NCI-H1436 (cell line): ENCODE measurements at places on chromosomes 13 and 19.

DNA sequence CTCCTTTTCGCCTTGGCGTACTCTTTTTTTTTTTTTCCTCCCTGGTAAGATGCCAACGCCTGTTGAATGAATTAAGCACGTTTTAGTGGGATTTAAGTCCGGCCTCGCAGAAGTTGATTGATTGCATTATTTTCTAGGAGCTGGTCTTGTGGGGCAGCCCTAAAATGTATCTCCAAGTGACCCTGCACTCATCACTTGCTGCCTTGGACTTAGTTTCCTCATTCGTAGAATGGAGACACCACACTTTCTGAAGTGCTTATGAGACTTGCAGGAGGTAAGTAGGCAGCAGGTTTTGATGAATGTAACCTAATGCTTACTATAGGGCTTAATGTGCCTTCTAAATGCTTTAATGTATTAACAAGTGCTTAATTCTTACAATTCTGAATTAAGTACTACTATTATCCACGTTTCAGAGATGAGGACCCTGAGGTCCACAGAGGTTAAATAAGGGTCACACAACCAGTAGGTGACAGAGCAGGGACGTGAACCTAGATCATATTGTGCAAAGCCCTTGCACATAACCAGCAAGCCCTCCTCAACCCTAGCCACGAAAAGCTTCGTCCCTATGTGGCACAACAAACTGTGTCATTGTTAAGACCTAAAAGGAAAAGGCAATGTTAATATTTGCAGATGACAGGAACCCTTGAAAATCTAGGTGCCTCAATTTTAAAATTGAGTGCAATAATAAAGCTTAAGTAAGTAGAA, 514 bp upstream of the ARGLU1 start:
- no peak for DNase-seq

DNA sequence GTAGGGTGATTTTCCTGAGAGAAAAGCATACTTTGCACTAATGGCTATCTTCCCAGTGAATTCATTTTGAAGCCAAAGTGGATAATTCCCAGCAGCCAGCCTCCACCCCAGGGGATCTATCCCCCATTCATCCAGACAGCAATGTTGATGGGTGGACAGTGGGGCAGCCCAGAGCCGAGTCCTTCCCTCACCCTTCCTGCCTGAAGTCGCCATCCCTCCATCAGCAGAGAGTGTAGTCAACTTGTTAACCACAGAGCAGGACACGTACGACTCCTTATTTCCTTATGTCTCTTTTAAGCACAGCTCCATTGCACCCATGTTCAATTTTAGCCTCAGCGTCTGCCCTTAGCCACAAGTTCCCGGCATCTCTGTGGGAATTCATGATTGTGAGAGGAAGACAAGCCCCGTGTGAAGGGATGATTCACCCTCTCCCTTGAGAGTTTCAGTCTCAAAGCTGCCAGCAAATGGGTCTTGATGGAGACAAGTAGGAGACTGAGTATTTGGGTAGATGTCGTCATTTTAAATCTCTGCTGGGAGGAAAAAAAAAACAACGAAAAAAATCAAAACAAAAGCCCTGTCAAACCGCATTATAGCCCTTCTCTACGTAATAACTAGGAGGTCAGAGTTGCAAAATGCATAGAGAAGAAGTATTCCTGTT, 58.3 kb upstream of the MEDAG start:
- DNase-seq = no peak

DNA sequence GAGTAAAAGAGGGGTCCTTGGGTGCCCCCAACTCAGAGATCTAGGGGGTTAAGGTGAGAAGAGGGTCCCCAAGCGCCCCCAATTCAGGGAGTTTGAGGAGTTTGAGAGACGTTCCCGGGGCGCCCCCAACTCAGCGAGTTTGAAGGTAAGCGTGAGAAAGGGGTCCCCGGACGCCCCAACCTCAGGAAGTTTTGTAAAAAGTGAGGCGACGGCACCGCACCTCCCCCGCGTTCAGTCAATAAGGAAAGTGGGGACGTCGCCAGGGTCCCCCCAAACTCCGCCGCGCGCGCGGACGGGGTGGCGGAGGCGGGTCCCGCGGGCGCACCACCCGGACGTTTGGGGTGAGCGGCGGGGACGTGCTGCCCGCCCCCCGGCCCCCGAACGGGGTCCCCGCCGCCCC, 353 bp downstream of the RFX2 start:
- no peak for DNase-seq

DNA sequence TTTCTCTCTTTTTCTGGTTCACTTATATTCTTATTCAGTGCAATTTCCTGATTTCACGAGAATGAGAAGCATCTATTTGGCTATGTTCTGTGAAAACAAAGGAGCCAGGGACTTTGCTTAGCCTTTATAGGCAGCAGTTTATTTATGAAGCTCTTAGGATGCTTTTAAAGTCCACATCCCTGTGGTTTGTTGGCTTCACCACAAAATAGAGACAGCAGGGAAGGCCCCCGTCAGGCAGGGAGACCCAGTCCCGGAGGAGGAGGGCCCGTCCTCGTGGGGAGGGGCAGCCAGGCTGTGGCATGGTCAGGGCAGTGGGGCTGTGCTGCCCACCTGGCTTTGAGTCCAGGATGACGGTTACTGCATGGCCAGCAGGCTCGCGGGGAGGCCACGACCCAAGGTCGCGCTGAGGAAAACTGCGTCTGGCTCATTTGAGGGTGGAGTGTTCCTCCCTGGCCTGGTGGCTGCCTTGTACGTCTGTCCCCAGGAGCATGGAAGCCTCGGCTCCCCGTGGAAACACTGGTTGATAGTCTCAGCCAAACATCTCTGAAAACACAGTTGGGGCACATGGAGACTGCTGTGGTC, 92.7 kb downstream of the ATP11A start:
- no peak for DNase-seq

DNA sequence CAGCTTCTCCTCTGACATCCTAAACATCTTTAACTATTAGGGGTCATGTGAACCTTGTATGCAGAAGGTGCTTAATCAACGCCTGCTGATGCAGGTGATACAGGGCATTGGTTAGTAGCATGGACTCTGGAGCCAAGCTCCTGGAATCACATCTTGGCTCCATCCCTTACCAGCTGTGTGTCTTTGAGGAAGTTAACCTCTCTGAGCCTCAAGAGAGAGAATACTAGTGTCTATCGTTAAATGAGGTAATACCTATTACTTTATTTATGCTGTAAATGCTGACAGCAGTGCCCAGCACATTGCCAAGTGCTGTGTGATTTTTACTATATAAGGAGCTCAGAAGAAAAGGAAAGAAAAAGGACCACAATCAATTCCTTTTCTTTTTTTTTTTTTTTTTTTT, 11.2 kb upstream of the SELENOW start:
- no peak for DNase-seq

DNA sequence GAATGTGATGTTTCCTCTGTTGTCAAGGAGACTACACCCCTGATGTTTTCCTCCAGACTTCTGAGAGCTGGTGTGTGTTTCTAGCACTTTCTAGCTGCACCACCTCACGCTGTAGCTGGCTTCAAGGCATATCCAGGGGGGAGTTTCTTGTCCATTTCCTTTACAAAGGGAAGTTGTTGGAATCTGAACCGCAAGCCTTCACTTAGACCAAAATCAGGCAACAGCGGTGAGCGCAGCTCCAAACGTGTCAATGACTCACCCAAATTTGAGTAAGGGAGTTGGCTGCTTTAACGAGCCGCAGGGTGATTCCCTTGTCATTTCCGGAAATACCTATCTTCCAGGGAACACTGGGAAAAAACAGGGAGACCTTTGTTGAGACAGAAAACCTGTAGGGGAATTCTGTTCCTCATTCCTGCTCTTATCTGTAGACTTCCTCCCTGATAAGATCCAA, 2.5 kb downstream of the LDLR start:
- no peak for DNase-seq

DNA sequence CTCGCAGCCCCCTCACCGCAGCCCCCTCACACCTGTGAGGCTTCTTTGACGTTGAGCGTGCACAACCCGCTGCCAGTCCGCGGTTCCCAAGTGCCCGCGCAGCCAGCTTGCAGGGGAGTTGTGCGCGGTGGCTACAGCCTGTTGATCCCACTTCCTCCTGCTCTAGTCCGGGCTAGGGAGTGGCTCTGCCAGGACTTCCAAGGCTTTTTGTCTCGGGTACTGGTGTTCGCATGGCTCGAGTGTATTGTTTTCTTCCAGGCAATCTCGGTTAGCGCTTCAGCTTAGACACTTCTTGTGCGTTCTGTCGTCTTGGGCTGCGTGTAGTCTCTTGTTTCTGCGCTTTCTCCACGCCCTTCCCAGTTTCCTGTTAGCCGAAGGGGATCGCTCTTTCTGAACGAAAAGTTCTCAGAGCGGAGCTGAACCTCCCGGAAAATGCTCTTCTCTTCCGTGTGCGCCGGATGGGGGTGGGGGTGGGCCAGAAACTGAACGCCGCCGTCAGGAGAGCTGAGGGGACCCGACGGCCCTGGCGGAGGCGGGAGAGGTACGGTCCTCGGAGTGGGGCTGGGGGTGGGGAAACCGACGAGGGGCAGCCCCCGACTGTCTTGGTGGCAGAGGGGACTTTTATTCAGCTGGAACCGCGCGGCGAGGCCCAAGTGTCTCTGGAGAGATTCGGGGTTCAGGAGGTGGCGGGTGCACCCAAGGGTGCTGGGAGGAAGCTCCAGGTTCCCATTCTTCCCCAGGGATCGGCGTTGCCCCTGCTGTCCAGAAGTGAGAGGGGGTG, 697 bp upstream of the DGKH start:
- no peak for DNase-seq

- no peak for DNase-seq
These were observed 6.9 kb upstream of the OVOL3 start for GRCh38 chr19:36103842-36104552.

DNA sequence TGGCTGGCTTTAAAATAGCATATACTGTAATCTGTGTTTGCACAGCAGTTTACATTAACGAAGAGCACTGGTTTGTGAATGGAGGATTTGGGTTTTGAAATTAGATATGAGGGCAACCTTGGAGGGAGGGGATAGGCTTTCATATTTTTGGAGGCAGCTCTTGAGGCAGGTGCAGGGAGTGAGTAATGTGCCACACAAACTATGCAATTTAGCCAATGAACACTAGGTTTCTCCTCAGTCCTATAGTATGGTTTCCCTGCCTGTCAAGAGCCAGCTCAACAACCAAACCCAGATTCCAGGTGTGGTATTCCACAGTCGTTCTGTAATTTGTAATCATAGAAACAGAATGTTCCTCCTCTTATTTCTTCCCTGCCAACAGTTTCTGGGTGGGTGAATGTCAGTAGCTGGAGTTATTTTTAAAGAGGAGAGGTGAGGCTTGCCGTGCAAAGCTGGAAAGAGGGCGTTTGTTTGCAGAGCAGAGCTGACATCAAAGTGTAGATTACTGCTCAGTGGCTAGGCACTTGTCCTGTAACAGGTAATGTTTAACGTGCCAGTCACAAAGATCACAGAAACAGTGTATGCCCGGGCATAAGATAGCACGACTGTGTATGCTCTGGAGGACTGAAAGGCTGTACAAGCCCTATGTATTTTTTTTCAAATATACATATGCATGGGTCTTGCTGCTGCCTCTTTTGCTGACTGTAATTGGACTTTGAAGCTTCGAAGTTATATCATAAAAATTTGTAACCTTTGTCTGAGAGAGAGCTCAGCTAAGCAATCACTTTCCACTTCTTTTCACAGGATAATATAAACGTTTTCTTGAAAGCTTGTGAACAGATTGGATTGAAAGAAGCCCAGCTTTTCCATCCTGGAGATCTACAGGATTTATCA, 124.2 kb downstream of the LMO7 start:
- peak; percentile 57 for DNase-seq

DNA sequence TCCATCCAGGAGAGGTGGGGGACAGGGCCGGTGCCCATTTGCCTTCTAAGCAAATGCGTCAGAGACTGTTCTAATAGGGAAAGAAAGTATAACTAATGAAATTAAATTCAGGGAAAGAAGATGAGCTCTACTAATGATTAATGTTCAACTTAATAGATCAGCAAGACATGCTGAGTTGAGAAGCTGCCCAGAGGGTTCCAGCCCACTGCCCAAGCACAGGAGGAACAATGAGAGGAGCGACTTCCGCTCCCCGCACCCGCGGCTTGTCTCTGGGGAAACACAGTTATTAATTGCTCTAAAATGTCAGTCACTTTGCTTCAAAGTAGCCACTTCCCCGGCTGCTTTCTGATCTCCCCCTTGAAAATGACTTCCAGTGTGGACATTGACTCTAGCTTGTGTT, 331.3 kb downstream of the UQCRFS1 start:
- no peak for DNase-seq

GRCh38 chr13:109655611-109656010, 130.8 kb downstream of the IRS2 start:
- no peak for DNase-seq

- no peak for DNase-seq
These were observed 640 bp upstream of the ZNF544 start for GRCh38 chr19:58227964-58228584.

- no peak for DNase-seq
These were observed 89.2 kb downstream of the CACNA1A start for GRCh38 chr19:13417054-13417453.

DNA sequence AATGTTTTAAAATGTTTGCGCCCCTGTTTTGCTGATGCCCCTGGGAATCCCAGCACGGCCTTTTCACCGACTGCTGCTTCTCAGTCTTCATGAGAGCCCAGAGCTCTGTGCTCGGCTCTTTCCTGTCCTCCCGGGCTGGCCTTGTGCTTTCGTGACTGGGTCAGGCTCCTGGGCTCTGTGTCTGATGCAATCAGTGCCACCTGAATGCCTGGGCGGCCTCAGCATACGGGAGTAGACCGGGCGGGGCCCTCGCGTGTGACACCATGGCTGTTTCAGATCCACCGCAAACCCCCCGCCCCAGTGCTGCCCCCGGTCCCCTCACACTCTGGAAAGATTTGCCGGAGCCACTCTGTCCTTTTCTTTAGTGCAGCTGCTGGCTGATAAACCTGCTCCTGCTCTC, 21.4 kb downstream of the PABPC3 start:
- no peak for DNase-seq

GRCh38 chr13:77489566-77490337, 45.8 kb upstream of the SCEL start:
- DNase-seq = no peak

GRCh38 chr13:111119966-111120365, 4.9 kb downstream of the ARHGEF7 start:
- no peak for DNase-seq

DNA sequence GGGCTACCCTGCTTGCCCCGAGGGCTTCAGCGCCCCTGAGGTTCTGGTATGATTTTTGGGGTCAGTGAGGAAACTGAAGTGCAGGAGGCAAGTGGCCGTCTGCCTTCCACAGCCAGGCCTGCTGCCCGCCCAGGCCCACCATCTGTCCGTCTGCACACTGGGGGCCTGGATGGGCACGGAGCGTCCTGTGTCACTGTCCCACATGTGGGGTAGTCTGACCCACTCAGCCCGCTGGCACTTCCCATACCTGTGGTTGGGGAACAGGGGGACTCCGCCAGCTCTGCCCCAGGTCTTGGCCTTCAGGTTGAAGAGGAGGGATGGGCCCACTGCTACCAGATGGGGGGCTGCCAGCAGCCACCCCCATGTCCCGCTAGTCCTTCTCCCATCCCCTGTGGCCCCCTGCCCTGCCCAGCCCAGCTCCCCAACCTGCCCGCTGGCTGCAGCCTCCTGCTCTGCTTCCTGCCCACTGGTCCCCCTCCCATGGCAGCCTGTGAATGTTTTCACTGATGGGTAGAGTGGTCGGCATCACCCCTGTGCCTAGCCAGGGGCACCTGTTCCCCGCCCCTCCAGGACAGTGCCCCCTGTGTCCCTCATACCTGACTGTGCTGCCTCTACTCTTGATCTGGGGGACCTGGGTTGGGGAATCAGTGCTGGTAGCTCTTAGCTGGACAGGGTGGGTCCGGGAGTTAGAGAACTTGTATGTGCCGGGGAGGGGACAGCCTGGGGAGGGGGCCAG, 9.5 kb downstream of the PIAS4 start:
- no peak for DNase-seq

- DNase-seq = no peak
These were observed 63.9 kb downstream of the GPC6 start for GRCh38 chr13:93290503-93290902.

- no peak for DNase-seq
These were observed 2.9 kb downstream of the MFSD12 start for GRCh38 chr19:3554254-3555083.
